Stimulated activated CD4-positive, alpha-beta T cell treated with anti-CD3 and anti-CD28 coated beads, Interleukin-1b, Interleukin-23, amount 100 ng/mL, for 1 hour (primary cell): ENCODE measurements at places on chromosomes 6 and 20.

- no peak for DNase-seq
Observed at GRCh38 chr6:112296694-112297093, 42.3 kb upstream of the LAMA4 start.

GRCh38 chr20:20331817-20332216, 36.1 kb upstream of the INSM1 start:
- DNase-seq = no peak

DNA sequence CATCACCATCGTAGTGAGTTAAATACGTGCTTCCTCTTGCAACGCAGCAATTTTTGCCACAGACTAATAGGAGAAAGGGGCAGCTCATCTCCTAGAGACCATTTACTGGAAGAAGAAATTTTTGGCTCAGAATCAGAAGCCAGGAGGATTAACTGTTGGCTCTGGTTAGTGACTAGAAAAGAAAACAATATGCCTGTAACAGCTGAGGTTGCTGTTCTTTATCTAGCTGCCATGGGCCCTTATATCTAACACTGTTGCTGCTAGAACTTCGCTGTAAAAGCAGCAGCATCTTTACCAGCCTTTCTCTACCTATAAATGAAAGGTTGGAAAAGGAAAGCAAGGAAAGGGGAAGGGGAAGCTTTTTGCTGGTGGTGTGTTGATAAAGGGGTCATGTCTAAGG, 65.9 kb downstream of the FAM135A start:
- DNase-seq = no peak

- no peak for DNase-seq
Observed at GRCh38 chr20:17541996-17542395, 10.8 kb upstream of the BFSP1 start.

DNA sequence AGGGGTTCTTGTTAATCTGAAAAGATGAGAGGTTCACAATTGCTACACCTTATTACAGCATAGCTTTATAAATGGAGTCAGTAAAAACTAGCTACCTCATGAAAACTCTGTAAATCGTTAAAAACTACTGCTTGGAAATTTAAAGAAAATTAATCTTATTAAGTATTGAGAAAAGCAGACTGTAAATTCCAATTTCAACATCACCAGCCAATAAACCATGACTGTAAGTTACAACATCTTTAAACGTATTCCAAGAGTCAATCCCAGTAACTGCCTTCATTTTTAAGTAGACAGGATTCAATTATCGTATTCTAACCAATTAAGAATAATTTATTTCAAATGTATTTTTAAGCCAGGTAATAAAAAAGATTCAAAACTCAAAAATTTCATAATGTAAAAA, 70.3 kb downstream of the ATG5 start:
- no peak for DNase-seq
